ENCODE measurements at places on chromosomes 16 and 17.

- no peak for DNase-seq
These were observed 51.4 kb upstream of the LHX1 start for GRCh38 chr17:36885771-36886377.

- no peak for DNase-seq
These were observed 4.5 kb upstream of the ITGAX start for GRCh38 chr16:31350275-31351005.

DNA sequence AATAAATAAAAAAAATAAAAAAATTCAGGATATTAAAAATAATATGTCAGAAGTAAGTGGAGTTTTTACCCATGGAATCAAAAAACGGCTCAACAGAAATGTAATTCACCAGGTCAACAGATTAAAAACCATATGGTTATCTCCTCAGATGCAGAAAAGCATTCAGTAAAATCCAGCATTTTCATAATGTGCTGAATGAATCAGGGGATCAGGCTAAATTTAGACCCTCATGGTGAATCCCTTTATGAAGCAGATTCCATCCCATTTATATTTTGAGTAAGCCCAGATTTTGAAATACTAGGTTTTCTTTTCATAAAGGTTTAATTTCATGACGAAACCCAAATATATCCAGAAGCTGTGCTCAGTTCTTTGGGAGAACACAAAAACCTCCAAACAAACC, 84.4 kb downstream of the OR1D5 start:
- DNase-seq: no peak

DNA sequence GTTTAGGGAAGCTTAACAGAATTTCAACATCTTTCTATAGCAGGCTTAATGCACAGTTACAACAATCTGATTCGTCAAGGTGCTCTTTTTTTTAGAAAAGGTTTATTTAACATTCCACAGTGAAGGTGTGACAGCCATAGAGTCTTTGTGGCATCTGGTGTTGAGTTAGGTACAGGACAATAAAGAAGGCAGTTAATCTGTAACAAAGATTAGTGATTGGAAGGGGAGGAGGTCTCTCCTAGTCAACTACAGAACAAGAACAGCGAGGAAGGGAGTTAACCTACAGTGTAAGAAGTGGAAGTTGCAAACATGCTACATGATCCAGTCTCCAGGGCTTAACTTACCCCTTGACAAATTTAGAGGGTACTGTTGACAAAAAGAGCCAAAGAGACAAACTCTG, 3.0 kb upstream of the ZDHHC7 start:
- no peak for DNase-seq

GRCh38 chr16:89138513-89138795, 33.1 kb upstream of the CDH15 start:
- no peak for DNase-seq

DNA sequence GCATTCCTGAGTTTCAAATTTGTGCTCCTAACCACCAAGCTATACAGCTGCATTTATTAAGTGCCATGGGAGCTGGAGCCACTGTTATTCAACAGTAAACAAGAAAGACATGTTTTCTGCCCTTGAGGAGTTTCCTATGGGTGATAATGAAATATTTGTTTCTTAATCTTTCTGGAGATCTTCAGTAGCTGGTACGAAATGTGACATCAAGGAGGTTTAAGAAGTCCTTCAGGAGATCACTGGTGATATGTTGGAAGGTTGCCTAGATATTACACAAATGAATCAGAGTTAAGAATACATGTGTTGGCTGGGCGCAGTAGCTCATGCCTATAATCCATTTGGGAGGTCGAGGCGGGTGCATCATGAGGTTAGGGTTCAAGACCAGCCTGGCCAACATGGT, 14.9 kb downstream of the RHOT1 start:
- no peak for DNase-seq

GRCh38 chr17:45848405-45848804, 3.7 kb downstream of the SPPL2C start:
- no peak for DNase-seq

DNA sequence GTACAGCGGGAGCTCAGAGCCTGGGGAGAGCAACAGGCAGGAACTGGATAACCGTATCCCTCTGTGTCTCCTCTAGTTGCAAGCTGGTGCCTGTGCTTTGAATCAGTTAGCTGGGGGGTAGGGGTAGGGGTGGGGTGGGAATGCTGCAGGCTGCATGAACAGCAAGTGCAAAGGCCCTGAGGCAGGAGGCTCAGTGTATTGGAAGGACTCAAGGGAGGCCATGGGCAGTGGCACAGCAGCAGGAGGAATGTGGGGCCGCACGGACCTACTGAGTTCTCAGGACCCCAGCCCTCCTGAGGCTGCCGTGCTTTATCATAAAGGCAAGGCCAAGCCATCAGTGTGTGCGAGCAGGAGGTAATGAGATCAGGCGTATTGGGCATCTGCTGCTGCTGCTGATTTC, 3.3 kb downstream of the KATNB1 start:
- no peak for DNase-seq

- no peak for DNase-seq
These were observed 4.8 kb downstream of the IL4R start for GRCh38 chr16:27318392-27319256.

- DNase-seq: no peak
These were observed 652 bp downstream of the VPS35L start for GRCh38 chr16:19555938-19556771.

DNA sequence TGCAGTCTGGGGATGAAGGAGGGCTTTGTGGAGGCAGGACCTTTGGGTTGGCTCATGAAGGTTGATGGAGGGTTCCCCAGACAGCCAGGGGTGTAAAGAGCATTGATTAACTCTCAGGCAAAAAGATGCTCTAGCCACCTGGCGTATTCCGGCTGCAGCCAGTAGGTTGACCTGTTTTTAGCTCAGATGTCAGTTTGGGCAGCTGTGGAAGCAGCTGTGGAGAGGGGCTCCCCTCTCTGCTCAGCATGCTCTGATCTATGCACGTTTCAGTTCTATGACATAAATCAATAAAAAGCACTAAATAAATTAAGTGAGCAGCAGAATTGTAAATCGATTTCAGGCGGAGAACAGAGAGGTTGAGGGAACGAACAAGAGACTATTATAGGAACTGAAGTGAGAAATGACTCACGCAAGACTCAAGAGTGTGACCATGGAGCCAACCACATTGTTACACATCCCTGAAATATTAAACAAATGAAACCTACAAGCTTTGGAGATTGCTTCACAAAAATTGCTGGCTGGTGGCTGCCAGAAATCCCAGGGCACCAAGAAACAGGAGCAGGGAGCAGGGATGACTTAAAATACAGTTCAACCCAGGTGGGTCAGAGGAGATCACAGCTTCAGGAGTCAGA, 111.9 kb downstream of the GSG1L start:
- DNase-seq: no peak

DNA sequence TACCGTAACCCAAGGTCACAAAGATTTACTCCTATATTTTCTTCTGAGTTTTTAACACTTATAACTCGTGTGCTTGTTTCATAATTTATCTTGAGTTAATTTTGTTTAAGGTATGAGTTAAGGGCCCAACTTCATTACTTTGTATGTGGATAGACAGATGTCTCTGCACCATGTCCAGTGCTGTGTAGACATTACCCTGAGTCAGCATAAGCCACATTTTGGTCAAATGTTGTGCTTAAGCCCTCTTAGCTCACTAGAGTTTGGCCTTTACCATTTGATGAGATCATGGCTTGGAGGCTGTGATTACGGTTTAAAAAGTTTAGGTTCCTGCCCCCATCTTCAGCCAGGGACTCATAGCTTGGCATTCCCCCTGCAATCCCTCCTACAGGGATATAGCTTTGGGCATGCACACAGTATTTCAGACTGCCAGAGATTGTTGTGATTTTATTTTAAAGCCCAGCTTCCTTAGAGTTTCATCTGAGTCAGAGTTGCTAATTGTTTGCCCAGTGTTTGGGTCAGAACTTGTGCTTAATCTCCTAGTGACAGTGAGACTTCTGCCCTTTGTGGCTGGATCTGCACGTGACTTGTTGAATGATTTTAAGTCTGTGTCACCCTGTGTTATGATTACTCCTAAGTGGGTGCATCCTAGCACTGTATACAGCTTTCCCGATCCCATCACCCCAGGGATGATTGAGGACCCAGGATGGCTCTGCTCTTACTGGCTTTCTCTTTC, 393.1 kb downstream of the CNTNAP4 start:
- no peak for DNase-seq

GRCh38 chr17:67517325-67517724, 140.2 kb downstream of the PITPNC1 start:
- DNase-seq: no peak

- DNase-seq: no peak
These were observed 8.2 kb upstream of the RNFT1 start for GRCh38 chr17:59972778-59973177.

DNA sequence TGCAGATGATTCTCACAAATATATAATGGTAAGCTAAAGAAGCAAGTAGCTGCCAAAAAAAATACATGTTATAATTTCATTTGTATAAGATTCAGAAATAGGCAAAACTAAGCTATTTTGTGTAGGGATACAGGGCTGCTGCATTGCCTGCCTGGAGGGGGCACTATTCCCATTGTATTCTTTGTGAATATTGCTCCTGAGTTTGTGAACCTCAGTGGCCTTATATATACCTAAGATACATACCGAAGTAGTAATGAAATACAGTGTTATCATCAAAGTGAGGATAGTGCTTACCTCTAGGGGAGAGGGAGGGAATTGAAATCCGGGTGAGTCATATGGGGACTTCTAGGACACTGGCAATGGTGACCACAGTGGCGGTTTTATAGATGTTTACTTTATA, 53.5 kb downstream of the C17orf58 start:
- no peak for DNase-seq

DNA sequence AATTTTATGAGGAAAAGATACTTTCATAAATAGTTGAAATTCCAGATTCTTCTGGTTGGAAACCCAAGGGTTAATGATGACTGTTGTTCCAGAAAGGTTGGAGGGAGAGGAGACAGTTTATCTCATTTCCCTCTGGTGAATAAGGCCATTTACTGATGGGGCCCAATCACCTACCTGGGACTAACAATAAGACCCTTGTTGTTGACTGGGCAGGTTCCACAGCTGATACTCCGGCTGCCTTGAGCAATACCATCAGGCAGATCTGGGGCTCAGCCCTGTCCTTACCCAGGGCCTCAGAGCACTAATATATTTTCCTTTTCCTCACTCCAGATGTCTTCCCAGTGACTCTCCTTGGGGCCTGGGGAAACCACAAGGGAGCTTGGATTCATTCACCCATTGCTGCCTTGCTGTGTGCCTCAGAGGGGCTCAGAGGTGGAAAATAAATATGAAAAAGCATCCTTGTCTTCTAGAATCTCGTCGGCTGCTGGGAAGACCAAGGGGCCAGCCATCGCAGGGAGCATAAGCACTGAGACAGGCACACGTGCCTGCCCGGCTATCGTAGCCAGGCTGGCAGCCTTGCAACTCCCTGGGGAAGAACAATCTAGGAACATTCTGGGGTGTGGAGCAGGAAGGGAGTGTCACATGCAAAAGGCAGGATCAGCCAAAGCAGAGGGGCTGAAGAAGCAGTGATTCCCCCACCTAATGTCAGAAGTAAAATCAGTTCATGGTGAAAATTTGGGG, 54.4 kb downstream of the MPRIP start:
- DNase-seq: no peak

GRCh38 chr17:77160875-77161530, 20.2 kb downstream of the SEC14L1 start:
- no peak for DNase-seq

DNA sequence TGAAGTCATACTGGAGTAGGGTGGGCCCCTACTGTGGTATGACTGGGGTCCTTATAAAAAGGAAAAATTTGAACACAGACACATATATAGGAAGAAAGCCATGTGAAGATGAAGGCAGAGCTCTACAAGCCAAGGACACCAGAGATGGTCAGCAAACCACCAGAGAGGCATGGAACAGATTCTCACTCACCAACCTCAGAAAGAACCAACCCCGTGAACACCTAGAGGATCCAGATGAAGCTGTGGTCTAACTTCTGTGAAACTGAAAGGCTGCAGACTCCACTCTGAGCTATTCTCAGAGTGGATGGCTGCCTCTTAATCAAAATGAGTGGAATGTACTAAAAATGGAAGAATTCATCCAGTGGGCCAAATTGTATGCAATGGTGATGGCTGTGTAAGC, 149.6 kb downstream of the ABCA8 start:
- no peak for DNase-seq

DNA sequence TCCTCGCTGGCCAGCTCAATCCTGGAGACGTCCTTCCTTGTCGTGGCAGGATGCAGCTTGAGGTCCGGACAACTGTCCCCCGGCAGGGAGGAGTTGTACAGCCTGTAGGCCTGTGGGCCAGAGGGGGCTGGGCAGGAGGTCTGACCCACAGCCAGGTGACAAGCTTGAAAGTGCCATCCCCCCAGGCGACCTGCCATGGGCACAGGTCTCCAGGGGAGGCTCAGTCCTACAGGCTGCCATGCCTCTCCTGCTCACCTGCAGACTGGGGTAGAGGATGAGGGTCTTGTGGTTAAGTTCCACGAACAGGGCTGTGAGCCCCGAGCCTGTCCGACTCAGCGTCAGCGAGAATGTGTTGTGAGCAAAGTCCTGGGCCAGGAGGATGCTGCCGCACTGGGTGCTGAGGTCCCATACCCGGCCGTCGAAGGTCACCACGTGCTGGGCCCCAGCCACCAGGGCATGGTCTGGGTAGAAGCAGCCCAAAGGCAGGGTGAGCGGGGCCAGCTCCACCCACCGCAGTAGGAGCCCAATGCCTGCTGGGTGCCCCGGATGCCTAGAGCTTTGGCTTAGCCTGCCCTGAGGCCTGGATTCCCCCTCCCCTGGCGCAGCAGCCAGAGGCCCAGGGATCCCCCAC, 39.8 kb downstream of the RMI2 start:
- DNase-seq: no peak

DNA sequence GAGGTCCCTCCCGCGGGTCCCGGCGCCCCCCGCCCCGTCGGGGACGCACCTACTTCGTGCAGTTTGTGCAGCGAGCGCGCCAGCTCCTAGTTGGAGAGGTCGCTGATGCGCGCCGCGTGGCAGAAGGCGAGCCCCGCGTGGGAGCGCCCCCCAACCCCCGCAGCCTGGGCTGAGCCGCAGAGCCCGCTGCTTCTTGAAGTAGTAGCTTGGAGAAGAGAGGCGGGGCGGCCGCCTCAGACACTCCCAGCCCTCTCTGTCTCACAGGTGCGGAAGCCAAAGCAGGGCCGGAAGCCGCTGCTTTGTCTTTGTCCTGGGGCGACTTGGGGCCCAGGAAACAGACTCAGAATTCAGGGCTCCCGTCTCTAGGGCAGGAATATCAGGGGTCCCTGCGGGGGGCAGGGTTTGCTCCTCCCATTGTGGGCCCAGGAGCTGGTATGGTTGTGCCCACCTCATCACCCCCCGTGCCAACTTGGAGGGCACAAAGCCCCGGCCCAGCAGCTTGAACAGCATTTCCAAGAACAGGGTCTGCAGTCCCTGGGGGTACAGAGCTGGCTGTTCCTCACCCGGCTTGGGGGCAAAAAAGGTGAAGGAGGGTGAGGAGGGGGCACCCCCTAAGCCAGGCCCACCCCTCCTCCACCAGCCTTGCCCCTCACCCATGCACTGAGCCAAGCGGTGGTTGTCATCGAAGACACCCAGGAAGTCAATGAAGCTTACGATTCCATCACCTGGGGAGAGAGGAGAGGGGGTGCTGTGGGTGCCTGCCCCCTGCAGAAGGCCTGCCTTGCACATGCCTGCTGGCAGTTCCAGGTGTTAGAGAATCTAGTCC, 13.5 kb downstream of the SPATA32 start:
- DNase-seq: peak; percentile 61
